Ecto neural progenitor cell (in vitro differentiated cells): ENCODE measurements at places on chromosomes 16 and 17.
A peak's percentile ranks its signal among the peaks of the same experiment; 100 is the strongest.

DNA sequence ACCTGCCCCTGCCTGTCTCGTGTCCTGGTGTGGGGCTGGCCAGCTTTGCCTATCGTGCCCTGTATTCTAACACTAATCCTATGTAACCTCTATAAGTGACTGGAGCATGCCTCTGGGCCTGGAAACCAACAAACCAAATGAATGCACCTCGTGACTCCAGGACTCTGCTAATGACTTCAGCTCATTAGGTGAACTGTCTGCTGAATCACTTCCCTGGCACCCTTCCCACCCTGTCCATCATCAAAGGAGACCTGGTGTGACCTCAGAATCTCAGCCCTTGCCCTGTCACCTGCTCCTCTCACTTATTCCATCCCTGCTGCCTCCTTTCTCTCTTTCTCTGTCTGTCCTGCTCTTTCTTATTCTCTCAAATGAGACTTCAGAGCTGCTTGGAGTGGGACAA is 322.4 kb downstream of the CBLN1 start:
- DNase-seq: no peak

GRCh38 chr17:39666231-39666600 is 1.1 kb downstream of the TCAP start:
- no peak for DNase-seq

- no peak for DNase-seq
Observed at GRCh38 chr16:11418506-11418905, 73.2 kb downstream of the RMI2 start.

GRCh38 chr17:48613862-48614694 is 1.0 kb downstream of the HOXB8 start:
- no peak for DNase-seq

- peak; percentile 85 for DNase-seq
Observed at GRCh38 chr17:58156839-58157803, 8.9 kb downstream of the OR4D1 start.

DNA sequence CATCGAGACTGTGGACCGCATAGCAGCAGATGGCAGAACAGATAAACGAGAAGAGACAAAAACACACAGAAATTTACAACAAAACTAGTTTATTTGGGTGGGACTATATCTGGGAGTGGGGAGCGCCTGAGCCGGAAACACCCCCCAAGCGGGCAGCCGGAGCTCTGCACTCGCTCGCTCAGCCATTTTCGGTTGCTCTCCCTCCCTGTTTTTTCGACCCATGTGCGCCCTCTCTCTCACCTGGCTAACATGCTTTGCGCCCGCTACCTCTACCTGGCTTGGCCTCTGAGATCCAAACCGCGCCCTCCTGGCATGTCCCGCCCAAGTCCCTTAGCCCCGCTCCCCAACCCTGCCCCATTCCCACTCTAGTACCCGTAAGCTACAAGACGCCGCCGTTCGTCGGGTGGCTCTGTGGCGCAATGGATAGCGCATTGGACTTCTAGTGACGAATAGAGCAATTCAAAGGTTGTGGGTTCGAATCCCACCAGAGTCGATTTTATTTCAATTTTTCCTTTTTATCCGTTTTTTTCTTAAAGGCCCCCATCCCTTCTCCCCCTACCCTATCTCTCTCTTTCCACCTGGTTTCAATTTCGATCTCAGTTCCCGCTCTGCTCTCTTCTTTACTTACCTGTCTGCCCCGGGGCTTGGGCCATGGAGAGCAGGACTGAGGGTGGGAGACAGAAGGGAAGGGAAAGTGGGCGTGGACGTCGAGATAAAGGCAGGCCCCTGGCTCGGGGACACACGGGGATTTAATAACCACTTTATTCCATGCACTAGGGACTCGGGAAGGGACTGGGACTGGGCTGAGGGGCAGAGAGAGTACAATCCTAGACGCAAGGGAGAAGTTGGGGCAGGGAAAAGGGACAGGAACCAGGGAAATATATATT is 2.4 kb upstream of the ALOXE3 start:
- DNase-seq: peak; percentile 95

GRCh38 chr16:727291-727977 is 528 bp downstream of the HAGHL start:
- no peak for DNase-seq

DNA sequence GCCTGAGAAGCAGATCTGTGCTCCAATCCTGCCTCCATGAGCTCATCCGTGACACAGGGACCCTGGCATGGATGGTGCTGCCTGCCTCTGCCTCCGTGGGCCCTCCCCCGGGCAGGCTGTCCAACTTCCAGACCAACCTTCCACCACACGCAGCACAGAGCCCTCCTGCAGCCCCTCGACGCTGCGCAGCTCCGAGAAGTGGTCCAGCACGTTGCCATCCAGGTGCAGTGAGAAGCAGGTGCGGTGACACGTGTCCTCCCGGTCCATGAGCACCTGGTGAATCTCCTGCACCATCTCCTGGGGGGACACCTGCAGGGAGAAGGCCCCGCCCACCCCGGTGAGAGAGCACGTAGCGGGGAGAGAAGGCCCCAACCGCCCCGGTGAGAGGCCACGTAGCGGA is 8.4 kb downstream of the CLUH start:
- DNase-seq: no peak

DNA sequence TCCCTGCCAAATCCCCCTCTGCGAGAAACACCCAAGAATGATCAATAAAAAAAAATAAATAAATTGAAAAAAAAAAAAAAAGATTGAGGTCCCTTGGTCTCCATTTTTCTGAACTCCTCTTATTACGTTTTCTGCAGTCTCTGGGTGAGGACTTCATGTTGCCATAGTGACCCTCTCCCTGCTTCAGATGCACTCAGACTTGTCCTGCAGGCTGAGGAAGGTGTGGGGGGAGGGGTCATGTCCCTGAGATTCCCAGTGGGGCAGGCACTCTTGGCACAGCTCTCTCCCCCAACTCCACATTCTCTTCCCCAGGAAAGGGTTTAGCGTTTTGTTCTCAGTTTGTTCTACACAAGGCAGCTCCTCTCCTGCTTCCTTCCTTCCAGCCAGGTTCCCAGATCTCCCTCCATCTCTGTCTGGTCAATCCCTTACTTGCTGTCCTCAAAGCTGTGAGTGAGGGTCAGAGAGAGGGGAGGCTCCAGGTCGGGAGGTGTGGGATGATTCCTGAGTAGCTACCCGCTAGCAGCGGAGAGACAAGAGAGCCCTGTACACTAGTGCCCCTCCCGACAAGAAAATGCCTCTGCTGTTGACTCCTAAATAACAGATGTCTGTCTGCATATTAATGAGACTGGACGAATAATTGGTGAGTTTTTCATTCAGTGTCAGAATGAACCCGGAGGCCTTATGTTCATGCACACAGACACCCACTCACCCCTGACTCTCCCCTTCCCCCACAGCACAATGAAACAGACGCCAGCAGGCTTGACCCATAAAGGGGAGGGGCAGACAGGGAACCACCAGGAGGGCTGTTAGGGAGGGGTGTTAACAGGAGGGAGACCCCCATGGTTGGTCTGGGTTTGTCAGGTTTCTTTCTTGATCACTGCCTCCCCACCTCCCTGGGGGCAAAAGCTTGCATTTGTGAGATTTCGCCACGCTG is 9.2 kb downstream of the RND2 start:
- DNase-seq: no peak

DNA sequence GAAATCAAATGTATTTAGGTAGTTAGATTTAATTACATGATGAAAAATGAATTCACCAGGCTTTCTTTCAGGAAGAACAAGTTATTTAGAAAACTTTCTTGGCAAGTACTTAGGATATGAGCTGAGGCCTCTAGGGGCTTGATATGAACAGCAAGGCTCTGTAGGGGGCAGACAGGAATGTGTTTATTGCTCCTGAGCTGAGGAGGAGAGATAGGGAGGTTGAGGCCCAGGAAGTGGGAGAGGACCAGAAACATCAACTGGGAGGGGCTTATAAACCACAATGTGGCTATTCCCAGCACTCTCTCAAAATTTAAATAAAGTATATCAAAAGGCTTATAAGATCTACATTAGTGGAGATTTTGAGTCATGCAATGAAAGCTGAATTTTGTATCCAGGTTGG is 154.0 kb upstream of the MAF start:
- DNase-seq: no peak

DNA sequence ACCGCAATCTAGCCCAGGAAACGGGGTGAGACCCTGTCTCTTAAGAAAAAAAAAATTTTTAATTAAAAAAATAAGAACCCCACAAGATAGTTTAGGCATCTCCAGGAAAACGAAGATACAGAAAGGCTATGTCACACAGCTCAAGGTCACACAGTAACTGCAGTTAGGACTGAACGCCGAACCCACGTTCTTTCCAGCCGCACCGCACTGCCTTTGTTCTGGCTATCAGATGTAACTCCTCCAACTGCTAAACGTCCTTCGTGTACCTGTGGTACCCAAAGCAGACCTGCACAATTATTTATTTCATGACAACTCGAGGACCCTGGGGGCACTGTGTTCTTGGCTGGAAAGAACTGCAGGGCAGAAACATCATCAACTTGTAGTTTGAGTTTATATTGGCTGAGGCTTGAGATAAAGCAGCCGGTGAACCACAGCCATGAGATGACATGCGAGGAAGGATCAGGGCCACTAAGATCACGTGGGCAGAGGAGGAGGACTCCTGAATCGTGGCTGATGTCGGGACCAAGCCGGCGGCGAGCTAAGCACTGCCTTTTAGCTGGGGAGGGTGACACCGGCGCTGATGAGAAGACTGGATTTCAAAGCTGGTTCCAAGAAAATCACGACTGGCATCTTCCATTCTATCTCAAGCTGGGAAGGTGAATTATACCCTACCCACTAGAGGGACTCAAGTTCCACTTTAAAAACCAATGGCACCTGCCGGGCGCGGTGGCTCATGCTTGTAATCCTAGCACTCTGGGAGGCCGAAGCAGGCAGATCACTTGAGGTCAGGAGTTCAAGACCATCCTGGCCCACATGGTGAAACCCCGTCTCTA is 20.7 kb upstream of the MNT start:
- peak; percentile 48 for DNase-seq
